Endothelial cell of umbilical vein (primary cell): ENCODE measurements at places on chromosomes 5 and 9. TPM values are rescaled to one million over a fixed set of nuclear protein-coding genes. Genes with fewer than 3 reads are reported as not detected.

RANBP3L gene
- not detected in 2 replicates for total RNA-seq

DNA sequence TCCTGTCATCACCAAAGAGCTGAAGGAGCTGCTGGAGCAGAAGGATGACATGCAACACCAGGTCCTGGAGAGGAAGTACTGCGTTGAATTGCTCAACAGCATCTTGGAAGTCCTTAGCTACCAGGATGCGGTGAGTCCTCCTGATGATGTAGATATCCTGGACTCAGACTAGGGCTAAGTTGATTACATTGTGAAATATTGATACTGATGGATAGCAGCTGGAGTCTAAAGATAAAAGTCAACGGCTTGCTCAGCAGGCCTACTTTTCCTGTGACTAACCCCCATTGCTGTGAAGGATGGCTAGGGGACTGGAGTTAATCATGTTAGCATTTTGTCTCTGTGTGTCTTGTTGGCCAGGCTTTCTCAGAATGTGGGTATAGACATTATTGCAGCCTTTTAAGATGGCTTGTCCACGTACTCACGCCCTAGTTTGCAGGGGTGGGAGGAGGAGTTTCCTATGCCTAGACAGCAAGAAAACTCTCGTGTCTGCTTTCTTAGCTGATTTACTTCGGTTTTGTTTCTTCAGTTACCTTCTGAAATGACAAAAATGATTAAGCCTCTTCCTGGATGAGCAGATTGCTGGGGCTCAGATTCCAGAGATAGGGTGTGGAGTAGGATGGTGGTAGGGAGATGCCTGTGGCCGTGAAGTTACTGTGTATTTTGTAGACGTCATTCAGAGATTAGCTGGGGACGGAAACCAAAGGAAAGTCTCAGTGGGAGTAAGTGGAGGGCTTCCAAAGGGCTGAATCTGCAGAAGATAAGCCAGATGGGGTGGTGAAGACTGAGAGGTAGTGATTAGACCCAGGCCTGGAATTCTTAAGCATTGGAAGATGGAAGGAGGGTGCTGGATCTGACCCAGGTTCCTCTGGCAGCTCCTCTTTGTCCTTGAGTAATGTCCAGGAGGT lies 166.3 kb downstream of the DOCK2 start:
- no peak for DNase-seq

DNA sequence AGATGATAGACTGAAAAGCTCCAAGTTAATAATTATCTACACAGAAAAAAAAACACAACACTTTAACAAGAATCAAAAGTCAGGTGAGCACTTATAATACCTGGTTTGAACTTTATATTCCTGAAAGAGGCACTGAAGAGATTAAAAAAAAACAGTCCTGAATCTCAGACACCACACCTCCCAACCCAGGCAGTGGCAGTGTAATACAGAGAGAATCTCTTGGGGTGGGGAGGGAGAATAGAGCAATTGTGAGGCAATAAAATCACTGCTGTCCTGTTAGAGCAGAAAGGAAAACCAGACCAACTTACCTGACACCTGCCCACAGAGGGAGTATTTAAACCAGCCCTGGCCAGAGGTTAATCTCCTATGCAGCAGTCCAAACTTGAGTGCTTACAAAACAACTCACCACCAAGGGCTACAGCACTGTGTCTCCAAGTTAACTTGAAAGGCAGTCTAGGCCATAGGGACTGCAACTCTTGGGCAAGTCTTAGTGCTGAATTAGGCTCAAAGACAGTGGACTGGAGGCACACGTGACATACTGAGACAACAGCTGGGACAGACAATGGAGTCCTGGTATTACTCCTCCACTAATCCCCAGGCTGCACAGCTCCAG lies 54.2 kb downstream of the SLCO4C1 start:
- no peak for DNase-seq

DNA sequence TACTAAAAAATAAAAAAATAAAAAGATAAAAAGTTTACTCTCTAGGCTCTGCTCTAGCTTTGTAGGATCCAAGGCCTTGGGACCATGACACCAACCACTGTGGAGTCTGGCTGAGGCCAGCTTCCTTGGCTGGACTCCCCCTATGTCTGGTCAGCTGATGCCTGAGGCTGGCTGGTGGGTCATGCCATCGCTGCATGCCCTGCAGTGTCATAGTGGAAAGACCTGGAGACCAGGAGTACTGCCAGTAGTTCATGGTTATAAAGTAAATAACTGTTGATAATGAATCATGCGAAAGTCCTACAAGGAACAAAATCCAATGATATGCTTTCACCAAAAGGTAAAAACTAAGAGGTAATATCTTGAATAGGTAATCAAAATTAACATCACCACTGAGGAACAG lies 43.2 kb downstream of the GARNL3 start:
- DNase-seq = no peak

DNA sequence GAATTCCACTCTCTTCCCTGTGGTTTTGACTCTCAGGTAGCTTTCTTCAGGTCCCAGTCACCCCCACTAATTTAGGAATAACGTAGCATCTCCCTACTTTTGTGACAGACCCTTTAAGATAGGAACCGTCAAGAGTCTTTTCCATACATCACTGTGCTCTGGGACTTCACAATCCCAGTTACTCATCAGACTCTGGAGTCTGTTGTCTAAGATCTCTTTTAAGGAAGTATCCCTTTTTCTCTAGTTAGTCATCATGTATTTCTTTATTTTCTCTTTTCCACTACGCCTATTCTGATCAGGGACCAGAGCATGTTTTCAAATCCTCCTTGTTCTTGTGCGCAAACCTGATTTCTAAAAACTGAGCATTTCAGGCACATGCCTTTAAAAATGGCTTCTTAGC lies 143.0 kb downstream of the GOLPH3 start:
- DNase-seq = no peak
